Glutamatergic neuron (in vitro differentiated cells): ENCODE measurements at places on chromosomes 12 and 14. TPM values are rescaled to one million over a fixed set of nuclear protein-coding genes. Genes with fewer than 3 reads are reported as not detected.
A peak's percentile ranks its signal among the peaks of the same experiment; 100 is the strongest.

HOXC11 gene
- total RNA-seq: not detected

GRCh38 chr14:58783792-58784511 is 146.2 kb downstream of the DACT1 start:
- H3K27ac ChIP-seq: no peak overlapping the region
- DNase-seq: no peak
- H3K27me3 ChIP-seq: no peaks in the 10 kb centered on the region
- H3K36me3 ChIP-seq: no peaks in the 10 kb centered on the region
- no peak overlapping the region for H3K4me3 ChIP-seq
- H3K4me1 ChIP-seq: peaks cover 10% of the 10 kb centered on the region

DNA sequence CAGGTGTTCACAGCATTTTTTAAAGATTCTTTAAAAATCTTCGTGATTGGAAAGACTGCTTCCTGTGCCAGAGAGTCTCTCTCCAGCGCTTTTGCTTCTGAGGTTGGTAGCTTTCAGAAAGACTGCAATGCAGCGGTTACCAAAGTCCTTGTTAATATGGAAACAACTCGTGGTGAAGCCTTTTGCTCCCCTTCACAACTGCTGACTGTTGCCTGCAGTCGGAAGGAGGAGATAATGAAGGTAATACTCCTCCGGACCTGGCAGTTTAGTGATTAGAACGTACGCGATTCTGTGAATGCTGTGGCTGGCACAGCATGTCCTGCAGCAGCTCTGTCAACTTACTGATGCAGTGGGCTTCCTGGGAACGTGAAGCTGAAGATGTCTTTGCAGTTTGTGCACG is 50.9 kb downstream of the TRAF3 start:
- no peaks in the 10 kb centered on the region for H3K36me3 ChIP-seq
- peak overlapping the region; percentile 36 for H3K4me3 ChIP-seq
- peaks cover 10% of the 10 kb centered on the region for H3K27me3 ChIP-seq

- peaks cover 20% of the 10 kb centered on the region for H3K4me1 ChIP-seq
- peaks cover 7% of the 10 kb centered on the region for H3K27me3 ChIP-seq
- no peaks in the 10 kb centered on the region for H3K36me3 ChIP-seq
- no peak overlapping the region for H3K4me3 ChIP-seq
- peak; percentile 84 for DNase-seq
Observed at GRCh38 chr14:100383727-100384158, 60.6 kb downstream of the SLC25A47 start.

LRRC43 gene
- total RNA-seq: 4.3 TPM
